Stimulated activated effector memory CD8-positive, alpha-beta T cell treated with anti-CD3 and anti-CD28 coated beads, Interleukin-12 subunit alpha, Interleukin-12 subunit beta, amount 100 ng/mL, for 72 hours (primary cell): ENCODE measurements at places on chromosomes 4 and X.

DNA sequence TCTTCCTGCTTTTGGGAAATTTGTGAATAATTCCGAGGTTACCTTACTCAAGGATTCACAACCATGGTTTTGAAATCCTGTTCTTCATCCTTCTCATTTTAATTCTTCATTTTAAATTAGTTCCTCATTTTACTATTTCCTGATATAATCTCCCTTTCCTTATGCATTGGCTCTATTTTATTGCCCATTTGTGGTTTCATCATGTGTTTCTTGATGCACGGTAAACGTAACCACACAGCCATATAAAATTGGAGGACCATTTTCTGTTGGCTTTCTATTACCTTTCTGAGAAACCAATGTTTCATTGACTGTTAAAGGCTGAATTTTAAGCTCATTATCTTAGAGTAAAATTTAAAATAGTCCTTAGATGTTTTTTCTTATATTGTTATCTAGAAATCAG, 100.3 kb upstream of the NDST4 start:
- DNase-seq = no peak

GRCh38 chr4:26178854-26179253, 142.0 kb upstream of the RBPJ start:
- DNase-seq = no peak

DNA sequence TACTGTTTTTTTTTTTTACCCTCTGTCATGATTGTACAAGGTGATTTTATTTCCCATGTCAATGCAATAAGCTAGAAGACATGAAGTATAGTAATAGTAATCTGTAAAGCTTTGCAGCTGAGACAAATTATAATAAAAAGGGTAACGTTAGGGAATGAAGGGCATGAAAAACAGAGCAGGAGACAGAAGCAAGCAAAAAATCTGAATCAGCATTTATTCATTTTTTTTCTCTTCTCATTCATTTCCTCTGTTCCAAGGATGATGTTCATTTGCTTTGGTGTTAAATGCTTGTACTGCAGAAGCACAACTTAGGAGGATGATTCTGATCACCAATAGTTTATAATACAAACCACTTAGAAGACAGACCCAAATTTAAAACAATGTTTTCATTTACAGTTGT, 64.3 kb downstream of the CCKAR start:
- DNase-seq = no peak

DNA sequence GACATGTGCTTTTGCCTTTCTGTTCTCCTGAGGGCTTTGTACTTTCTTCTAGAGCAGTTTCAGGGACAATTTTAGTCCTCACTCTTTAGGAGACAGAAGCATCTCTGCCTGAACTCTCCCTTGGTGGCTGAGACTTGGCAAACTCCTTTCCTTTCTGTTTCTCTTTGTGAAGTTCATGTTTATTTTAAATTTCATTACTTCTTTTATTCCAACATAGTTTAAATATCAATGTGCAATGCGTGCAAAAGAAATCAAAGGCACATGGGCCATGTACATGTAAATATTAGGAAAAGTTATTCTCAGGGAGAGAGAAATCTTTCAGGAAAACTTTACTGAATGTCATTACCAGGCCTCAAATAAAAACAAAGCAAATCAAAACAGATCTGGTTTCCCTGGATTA, 177.6 kb downstream of the RNF150 start:
- no peak for DNase-seq

GRCh38 chrX:131816551-131817136, 206.5 kb upstream of the STK26 start:
- DNase-seq = no peak

GRCh38 chrX:150150780-150151125, 212.4 kb upstream of the MAMLD1 start:
- DNase-seq = no peak

- DNase-seq = peak; percentile 49
Measured at GRCh38 chrX:15151267-15152186, 118.4 kb downstream of the ASB9 start.

GRCh38 chr4:55329012-55329411, 17.0 kb upstream of the SRD5A3 start:
- no peak for DNase-seq
